ENCODE measurements at places on chromosomes 6 and 20.
A peak's percentile ranks its signal among the peaks of the same experiment; 100 is the strongest.

DNA sequence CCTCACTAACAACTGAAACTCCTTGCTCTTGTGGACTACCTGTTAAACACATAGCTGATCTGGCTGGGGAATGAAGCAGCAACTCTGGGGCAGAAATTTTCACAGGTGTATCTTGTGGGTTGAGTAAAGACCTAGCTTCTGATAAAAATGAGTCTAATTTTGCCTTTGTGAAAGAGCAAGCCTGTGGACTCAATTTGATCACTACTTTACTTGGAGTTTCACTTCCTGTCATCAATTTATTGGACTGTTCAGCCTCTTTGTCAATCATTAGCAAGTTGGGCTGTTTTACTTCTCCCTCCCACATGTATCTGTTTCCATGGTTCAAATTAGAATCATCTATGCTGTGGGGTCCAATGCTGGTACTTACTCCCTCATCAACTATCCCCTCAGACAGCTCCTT lies 29.6 kb upstream of the CRIP3 start:
- DNase-seq, result no peak

GRCh38 chr6:157873735-157874344 lies 50.8 kb downstream of the SNX9 start:
- peak; percentile 72 for DNase-seq

- DNase-seq, result no peak
These were observed 193.4 kb upstream of the PRDM1 start for GRCh38 chr6:105892577-105893262.

- DNase-seq, result no peak
These were observed 53.9 kb upstream of the SCML4 start for GRCh38 chr6:107877968-107878367.

DNA sequence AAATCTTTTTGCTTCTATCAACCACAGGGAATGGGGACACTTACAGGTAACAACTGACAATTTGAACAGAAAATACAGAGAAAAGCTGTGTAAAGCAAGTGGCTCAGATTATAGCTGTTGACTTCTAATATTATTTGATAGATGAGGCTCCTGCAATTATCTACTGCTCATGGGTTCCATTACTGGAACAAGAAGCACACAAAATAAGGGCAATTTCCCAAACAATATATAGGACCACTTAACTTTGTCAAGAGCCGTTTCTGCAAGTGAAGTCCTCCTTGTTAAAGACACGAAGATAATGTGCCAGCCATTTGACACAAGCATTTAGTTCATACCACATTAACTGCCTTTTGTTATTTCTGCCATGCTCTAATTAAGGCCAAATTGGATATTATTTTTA lies 315.5 kb upstream of the ARID1B start:
- DNase-seq, result no peak

DNA sequence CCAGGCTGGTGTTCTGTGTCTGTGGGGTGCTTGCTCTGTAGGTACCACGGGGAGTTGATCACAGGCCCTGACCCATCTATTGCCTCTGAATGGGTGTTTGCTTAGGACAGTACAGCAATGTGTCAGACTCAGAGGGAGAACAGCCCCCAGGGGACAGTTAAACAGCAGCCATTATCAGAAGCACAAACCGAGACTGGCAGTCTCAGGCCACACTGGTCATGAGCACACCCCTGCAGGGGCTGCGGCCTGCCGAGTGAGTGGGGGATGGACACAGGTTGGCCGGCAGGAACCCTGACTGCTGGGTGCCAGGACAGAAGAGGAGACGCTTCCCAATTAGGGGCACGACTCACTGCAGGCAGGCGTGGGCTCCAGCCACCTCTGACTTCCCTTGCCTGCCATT lies 395.6 kb downstream of the CDH4 start:
- DNase-seq, result no peak

GRCh38 chr6:157763129-157763903 lies 59.7 kb upstream of the SNX9 start:
- DNase-seq, result no peak

DNA sequence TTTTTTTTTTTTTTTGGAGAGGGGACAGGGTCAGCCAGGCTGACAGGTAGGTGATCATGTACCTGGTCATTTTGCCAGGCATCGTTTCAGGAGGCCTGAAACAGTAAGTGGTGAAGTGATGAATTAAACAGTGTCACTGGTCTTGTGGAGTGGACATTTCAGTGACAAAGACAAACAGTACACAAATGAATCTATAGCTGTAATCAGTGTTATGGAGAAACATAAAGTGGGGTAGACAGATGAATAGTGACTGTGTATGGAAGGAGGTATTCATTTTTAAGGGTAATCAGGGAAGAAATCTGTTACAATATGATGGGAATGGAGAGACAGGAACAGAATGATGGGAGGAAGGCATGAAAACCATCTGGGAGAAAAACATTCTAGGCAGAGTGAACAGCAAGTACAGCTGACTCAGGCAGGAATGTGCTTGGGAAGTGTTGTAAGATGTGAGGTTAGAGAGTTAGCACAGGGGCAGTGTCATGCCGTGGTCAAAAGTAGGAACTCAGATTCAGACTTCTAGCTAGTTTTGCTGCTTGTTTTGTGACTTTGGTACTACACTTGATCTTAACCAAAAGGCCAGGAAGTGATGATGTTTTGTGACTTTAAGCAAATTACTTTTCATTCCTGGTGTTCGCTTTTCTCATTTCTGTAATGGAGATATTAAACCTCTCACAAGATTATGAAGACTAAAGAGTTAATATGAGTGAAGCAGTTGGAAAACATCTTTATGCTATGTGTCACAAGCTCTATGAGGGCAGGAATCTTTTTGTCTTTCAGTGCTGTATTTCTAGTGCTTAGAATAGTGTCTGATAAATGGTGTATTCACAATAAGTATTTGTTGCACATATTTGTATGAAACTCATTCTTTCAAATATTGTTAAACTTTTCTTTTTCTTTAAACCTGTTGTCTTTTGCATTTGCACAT lies 43.4 kb downstream of the QKI start:
- no peak for DNase-seq

DNA sequence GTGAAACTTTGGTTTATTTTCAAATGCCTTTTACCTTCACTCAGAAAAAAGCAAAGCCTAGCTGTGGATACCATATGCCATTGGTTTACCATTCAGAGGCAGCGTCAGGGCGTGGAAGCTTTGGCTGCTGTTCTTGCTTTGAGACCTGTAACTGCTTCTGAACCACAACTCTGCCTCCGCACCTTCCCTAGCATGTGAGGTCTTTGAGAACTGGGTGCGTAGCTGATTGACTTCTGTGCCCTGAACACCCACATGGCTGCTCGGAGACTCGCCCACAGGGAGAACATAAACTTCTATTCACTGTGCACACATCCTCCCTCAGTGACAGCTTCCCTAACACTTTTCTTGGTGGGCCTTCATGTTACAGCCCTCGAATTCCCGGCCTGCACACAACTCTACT lies 11.2 kb upstream of the CLDN20 start:
- DNase-seq, result no peak

DNA sequence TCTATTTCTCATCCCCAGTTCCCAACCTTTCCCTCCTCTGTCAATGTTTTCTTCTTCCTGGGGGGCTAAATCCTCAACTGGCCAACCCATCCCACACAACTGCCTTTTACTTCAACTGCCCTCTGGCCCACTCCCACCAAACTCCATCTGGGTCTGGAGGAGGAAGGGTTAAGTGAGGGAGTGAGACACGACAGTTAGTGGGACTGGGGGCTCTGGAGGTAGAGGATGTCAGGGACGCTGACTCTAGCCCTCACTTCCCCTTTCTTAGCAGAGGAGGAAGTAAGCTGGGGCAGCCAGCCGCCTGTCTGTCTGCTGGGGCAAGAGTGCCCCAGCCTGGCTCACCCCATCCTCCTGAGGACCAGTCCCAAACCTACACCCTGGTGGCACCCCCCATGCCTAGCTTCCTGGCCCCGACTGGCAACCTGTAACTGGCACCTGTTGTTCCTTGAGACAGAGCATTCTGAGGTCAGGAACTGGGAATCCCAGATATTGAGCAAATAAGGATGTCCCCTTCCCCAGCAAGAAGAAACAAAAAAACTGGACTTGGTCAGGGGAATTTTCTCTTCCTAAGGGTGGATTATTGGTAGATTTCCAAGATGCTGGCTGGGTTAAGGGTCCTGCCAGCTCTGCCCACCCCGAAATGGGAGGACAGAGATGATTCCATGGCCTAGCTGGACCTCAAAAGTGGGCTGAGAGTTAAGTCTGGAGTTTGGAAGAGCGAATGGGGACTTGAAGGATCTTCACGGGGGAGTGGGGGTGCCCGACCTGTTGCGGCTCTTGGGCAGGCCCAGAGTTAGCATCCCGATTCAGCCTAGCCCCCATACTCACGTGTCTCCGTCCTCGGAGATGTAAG lies 971 bp downstream of the NFKBIE start:
- peak; percentile 31 for DNase-seq

- DNase-seq, result no peak
These were observed 88.5 kb downstream of the SOD2 start for GRCh38 chr6:159604443-159604956.

DNA sequence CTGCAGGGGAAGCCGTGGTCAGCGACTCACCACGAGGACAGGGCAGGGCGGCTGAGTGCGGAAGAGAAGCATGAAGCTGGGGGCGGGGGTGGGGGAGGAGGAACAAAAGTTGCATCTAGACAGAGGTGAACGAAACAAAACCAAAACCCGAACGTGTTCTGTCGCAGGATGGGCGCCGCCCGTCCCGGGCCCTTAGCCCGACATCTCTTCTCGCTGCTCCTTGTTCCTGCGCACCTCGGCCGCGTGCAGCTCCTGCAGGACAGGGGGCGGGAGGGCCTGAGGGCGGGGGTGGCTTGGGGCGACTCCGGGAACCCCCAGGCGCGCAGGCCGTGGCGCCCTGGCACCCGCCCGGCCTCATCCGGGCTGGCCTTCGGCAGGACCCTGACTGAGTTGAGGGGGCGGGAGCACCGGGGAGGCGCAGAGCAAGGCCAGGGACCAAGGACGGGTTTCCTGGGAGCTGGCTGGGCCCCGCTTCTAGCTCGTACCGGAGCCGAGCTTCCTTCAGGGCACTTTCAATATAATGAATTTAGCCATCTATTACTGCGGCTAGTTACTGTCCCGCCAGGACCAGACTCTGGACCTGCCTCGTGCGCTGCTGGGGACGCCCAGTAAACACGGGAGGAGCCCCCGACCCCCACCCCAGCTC lies 12.0 kb downstream of the STMN3 start:
- DNase-seq, result peak; percentile 62

- DNase-seq, result no peak
These were observed 85.4 kb upstream of the MYLIP start for GRCh38 chr6:16043171-16044135.

DNA sequence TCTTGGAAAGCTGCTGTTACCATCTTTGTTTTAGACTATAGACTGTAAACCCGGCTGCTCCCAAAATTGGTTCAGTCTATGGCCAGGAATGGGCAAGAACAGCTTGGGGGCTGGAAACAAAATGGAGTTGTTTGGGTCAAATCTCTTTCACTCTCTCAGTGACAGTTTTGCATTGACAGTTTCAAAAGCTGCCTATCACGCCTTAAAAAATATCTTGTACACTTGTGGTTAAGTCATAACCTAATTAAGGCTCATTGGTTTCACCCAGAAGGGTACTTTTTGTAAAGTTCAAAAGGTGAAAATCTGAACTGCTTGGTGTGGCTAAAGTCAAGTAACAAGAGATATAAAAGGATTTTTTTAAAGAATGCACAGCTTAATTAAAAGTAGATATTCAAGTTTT lies 76.1 kb upstream of the PRL start:
- DNase-seq, result no peak

All from central memory CD4-positive, alpha-beta T cell (primary cell).